ENCODE measurements at places on chromosomes 7 and 10.

DNA sequence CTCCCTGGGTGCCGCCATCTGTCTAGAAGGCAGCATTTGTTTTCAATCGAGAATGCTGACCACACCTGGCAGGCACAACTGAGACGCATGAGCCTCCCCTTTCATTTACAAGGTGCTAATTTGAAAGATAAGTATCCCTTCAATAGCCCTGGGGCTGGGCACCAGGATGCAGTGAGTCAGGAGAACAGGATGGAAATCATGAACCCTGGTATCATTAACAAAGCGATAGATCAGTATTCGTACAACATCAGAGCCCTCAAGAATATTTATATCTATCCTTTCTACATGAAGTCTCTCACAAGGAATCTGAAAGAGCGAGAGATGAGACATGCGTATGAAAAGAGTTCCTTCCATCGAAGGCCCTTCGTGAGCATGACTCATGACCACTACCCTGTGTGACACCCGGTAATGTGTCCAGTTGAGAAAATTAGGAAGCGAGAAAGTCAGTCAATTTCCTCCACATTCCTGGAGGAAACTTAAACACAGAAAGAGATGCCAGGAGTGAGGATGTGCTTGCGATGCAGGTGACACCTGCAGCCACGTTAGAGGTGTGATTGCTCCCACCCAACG, 123.1 kb upstream of the PITRM1 start:
- no peak for DNase-seq

DNA sequence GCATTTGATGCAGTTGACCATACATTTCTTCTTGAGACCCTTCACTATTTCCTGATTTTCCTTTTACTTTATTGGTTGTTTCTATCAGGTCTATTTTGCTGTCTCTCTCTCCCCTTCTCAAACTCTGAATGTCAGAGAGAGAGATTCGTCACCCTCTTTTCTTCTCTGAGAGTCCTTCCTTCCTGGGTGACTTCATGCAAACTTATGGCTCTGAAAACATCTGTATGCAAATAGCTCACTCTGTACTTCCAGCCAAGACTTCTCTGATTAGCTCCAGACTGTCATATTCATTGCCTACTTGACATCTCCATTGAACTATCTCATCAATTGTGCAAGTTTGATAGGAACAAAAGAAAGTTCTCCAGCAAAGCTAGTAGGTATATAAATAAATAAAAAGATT, 191.7 kb upstream of the KLF6 start:
- no peak for DNase-seq

GRCh38 chr7:92987538-92987937, 130.2 kb downstream of the SAMD9 start:
- DNase-seq = no peak

GRCh38 chr7:132123773-132124172, 452.5 kb downstream of the PLXNA4 start:
- DNase-seq = no peak

DNA sequence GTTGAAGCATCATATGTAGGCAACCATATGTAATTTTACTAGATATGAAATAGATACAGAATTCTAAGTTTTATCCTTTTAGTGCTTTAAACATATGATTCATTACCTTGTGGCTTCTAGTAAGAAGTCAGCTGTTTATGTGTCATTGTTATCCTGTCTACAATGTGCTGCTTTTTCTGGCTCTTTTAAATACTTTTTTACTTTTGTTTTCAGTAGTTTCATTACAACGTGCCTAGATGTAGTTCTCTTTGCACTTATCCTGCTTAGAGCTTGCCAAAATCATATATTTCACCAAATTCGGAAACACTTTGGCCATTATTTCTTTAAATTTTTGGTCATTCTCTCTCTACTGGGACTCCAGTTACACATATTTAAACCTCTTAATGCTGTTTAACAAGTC, 26.4 kb downstream of the YAE1 start:
- no peak for DNase-seq

DNA sequence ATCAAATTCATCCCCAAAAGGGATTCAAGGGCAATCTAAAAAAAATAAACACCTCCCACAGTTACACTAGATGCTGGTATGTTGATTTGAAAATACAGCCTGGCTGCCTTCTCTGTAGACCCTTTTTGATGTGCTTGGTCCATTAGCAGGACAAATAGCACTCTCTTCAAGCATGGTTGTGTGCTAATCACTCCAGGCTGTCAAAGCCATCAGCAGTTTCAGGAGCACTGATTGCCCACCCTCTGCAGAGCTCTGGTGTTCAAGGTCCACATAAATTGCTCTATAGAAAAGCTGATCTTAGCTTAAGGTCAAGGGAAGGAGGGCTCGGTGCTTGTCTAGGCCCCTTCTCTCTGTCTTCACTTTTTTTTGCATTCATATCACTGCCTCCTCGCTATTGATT, 35.4 kb downstream of the PRR15 start:
- DNase-seq = no peak

DNA sequence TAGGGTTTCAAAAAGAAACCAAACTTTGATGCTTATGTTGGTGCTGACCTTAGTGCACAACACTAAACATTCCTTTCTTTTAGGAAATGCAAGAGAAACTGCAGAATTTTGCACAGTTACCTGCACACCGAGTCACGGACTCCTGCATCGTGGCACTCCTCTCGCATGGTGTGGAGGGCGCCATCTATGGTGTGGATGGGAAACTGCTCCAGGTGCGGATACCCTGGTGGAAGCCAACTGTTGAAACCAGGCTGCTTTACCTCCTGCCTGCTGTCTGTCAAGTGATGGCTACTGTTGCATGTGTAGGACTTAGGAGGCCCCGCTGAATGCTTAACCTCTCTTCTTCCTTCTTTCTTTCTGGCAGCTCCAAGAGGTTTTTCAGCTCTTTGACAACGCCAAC, 11.7 kb downstream of the CASP2 start:
- peak; percentile 33 for DNase-seq

GRCh38 chr7:31705377-31705776, 18.4 kb downstream of the PPP1R17 start:
- no peak for DNase-seq

GRCh38 chr7:7595451-7595850, 28.8 kb downstream of the MIOS start:
- DNase-seq = no peak

DNA sequence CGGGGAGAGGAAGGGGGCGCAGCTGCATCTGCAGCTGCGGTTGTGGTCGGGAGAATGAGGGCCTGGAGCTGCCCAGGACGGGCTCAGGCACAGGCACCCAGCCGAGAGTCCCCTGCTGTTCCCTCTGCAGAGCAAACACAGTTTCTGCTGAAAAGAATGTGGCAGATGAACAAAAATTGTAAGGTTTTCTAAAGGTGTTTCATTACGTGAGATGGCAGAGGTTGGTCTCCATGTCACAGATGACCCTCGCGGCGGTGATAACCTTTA, 456.2 kb downstream of the DNAJB6 start:
- DNase-seq = no peak

DNA sequence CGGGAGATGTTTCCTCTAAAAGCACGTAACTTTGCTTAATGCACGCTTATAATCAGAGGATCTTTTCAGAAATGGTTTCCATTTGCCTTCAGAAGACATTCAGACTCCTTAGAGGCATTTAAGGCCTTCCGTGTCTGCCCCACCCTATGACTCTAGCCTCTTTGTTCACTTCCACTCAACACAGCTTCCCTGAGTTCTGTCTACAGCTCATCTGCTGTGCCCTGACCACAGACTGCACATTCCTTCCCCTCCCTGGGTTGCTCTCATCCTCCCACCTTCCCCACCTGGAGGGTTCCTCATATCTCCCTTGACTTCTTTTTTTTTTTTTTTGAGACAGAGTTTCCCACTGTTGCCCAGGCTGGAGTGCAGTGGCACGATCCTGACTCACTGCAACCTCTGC, 16.6 kb downstream of the FBH1 start:
- DNase-seq = no peak

- peak; percentile 78 for DNase-seq
These were observed at the start of gene GATA3 for GRCh38 chr10:8054494-8055407. Gene GATA3 (plus strand): TSS chr10:8054688. CDS start chr10:8055656, 968 bp downstream.

GRCh38 chr7:14954035-14954434, 51.5 kb upstream of the DGKB start:
- no peak for DNase-seq

DNA sequence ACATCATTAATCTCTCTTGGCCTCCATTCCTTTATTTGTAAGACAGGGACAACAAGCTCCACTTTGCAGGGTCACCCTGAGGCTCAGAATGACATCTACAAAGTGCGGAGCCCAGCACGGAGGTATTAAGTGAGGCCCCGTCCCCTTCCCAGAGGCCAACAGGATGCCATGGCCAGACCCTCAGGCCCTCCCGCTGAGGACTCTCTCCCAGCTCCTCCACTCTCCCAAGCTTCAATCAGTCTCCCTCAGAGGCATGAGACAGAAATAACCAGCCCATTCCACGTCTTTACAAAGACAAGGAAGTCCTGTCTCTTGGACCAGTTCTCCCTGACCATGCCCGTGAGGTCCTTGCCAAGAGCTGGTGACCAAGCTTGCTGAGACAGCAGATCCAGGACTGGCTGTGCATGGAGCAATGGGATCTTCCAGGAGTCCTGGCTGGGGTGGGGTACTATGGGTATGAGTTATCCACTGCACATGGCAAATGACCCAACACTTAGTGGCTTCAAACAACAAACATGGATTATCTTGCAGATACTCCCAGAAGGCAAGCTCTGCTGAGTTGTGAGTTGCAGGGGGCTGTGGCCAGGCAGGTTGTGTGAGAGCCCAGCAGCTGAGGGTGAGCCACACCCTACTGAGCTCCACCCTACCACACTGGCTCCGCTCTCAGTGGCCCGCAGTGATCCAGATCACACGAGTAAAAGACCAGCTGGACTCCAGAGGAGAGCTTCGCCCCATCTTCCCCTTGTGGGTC, 4.3 kb upstream of the PPIF start:
- no peak for DNase-seq

DNA sequence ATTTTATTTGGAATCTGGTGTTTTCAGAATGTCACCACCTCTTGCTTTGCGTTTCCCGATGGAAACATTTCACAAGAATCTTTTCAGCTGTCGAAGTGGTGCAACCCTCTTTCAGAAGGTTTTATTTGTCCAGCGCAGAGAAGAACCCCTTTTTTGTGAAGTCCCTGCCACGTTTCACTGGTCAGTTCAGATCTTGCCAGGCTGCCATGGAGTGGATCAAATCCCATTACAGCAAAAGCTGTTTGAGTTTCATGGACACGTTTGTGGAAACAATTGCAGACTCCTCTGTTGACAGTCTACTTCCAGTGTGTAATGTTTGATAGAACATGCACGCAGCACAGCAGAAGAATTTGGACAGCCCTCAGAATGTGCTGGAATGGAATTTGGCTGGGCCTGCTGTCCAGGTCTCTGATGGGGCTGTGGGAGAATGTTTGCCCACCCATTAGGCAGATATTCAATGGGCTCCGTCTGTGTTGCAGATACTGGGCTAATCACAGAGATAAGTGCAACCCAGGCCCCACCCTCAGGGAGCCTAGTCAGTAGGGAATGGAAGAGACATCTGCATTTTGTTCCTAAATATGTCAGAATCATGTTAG, 143.2 kb downstream of the GRK5 start:
- DNase-seq = no peak

DNA sequence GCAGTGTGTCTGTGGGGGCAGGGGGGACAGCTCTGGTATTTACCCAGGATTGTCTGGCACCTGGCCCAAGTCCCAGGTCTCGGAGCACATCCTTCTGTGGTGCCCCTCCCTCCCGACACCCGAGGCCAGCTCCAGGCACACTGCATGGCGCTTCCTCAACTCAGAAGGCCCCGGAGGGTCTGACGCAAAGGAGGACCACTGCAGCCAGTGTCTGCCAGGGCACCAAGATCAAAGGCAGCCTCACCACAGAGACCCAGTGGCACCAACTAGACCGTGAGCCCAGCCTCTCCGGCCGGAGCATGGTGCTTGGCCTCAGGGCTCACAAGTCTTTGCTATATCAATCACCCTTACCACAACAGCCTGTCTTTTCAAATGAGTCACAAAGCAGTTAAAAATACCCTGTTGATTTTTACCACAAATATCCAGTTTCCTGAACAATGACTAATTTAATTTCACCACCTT, 99.3 kb upstream of the DDC start:
- no peak for DNase-seq

DNA sequence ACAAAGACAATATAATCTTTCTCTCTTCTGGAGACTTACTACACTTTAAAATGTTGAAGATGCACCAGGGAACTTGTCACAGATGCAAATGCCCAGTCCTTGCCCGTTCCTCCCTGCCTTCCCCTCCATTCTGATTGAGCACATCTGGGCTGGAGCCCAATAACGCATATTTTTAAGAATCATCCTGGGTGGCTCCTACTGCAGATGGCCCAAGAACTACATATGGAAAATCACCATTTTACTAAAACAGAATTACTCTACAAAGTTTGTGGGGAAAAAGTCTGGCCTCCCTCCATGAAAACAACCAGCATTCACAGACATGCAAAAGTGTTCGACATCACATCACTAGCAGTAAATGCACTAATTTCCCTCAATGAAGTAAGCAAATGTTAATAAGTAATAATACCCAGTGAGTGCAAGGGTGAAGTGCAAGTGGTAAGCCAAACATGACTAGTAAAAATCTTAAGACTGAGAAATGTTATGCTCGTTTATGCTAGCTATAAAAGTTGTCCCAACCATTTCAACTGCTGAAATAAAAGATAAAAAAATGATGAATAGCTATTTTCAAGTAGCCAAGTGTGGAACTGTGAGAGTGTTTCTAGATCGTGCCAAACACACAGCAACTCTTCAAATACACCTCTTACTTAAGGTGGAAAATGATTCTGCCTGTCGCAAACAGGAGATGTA, 43.5 kb downstream of the TSPAN12 start:
- no peak for DNase-seq
